ENCODE measurements at places on chromosomes 5 and 9.

DNA sequence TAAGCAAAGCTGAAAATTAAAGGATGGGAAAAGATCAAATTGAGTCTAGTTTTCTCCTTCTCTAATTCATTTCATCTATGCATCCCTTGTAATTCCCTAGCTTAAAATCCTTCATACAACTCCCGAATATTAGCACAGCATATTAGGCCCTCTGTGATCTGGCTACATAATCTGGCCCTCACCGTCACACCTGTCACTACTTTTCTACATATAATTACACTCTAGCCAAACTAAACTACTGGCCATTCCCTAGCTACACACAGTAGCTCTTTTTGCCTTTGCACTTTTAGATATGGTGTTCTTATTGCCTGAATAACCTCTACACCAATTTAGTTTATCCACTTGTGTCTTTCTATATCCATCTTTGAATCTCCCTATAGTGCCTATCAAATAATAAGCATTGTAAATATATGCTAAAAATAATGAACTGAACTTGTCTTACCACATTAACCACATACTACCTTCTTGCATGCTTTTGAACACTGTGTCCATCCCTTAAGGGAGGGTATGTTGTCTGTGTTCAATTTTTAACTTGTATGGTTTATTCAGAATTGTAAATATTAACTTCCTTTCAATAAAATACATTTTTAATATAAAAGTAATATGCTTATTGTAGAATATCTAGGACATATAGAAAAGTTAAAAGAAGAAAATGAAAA is 15.9 kb downstream of the RANBP6 start:
- no peak for DNase-seq

DNA sequence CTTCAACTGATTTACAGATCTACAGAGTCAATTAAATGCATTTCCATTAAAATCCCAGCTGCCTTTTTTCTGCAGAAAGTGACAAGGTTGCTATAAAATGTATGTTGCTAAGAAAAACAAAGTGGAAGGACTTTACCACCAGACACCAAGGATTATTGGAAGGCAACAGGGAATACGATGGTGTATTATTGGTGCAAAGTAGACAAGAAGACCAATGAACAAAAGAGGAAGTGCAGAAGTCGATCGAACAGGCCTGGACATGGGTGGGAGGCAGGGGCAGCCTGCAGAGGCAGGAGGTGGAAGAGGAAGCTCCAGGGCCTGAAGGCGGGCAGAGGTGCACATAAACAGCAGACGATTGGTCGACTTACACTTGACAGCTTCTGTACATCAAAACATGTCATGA is 10.6 kb upstream of the SLC6A19 start:
- DNase-seq = no peak

DNA sequence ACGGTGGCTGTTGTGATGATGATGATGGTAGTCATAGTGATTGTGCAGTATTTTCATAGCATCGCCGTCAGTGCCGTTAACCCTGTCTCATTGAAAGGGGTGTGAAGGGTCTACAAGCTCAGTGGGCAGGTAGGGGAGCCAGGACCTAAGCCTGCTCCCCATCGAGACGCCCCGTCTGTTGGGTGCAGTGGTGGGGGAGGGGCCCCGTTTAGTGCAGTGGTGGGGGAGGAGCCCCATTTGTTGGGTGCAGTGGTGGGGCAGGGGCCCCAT is 68.6 kb downstream of the COL5A1 start:
- DNase-seq = no peak

DNA sequence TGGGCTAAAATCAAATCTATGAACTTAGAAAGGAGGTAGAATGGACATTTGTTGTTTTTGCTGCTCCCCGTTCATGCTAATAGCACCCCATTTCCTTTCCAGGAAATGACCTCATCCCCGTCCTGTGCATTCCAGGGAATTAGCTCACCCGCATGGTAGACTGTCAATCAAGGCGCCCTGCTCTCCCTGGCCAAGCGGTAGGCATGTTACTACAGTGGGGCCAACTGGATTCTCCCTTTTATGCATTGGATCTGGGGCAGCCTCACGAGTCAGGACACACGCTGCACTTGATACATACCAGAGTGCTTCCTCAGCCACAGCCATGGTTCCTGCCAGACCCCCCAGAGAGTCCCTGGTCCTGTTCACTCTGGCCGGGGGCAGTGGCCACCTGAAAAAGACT is 111.0 kb upstream of the PTCH1 start:
- no peak for DNase-seq

- DNase-seq = peak; percentile 83
Observed at GRCh38 chr9:114291064-114291474, 31.8 kb upstream of the ORM1 start.

DNA sequence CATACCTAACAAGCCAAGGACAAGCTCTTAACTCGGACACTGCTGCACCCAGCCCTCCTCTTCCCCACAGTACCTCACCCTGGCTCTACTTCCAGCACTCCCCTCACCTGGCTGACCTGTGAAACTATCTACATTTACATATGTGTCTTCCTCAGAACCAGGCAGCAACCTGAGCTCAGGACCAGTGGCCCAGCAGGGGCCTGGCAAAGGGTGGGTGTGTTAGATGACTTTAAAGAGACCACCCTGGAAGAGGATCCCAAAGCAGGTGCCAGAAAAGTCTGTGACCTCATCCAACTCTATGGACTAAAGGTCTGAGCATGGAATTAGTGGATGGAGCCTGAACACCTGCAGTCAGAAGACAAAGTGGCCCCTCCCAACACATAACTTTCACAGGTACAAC is 400.9 kb downstream of the SPOCK1 start:
- DNase-seq = no peak

GRCh38 chr9:88646539-88647300 is 111.7 kb downstream of the NXNL2 start:
- no peak for DNase-seq

DNA sequence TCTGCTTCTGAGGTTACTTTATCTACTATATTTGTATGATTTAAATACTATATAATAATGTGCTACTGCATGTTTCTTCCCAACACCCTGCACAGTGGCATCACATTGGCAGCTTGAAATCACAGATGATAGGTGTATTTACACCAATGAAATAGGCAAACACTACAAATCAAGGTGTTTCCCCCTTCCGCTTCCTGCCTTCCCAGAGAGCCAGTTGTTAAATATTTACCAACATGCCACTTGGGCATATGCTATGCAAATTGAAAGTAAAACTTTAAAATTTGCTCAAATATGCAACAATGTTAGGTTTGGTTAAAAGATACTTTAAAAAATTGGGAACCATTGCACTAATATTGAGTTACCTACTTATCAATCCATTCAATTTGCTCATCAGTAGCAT is 58.2 kb upstream of the SMARCA2 start:
- no peak for DNase-seq

DNA sequence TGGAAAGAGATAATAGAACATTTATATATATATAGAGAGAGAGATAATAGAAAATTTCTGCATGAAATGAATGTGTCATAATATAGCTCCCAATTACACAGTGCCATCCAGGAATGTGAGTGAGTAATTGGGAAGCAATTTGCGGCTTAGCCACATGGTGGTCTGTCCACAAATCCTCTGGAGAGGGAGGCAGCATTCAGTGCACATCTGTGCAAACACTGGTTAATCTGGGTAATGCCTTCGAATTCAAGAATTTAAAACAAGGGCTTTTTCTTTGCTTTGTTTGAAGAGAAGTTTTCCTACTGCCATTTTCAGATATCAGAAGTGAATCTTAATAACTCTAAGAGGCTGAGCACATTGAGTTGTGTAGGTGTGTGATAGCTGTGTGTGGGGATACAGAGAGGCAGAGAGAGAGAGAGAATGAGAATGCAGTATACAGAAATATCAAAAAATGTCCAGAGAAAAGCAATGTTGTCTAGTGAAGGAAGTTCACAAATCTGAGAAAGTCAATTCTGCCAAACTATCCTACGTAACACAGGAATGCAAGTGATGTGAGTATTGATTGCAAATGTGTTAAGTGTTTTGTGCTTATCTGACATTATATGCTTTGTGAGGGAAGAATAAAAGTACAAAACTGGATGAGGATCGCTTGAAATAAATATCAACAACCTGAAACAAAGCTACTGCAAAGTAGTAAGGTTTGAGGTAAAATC is 134.6 kb downstream of the EDIL3 start:
- DNase-seq = peak; percentile 81

DNA sequence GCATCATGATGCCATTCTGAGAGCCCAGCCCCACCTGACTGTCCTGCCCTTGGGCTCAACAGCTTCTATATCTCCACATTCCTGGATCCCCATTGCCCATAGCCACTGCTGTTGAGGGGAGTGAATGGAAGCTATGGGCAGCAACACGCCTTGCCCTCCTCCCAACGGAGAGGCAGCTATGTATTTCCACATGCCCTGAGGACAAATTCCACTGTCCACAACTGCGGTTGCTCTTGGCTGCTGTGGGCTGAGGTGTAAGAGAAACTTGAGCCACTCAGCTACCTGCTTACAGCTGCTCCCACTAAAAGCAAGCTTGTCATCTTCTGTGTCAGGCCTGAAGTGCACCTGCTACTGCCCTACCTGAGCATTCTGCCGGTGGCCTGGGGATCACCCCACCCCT is 222.9 kb downstream of the PSAT1 start:
- DNase-seq = no peak

- DNase-seq = no peak
Observed at GRCh38 chr9:31699836-31700235, 684.6 kb upstream of the ACO1 start.

GRCh38 chr5:149857499-149857898 is 87.1 kb downstream of the PDE6A start:
- DNase-seq = no peak

DNA sequence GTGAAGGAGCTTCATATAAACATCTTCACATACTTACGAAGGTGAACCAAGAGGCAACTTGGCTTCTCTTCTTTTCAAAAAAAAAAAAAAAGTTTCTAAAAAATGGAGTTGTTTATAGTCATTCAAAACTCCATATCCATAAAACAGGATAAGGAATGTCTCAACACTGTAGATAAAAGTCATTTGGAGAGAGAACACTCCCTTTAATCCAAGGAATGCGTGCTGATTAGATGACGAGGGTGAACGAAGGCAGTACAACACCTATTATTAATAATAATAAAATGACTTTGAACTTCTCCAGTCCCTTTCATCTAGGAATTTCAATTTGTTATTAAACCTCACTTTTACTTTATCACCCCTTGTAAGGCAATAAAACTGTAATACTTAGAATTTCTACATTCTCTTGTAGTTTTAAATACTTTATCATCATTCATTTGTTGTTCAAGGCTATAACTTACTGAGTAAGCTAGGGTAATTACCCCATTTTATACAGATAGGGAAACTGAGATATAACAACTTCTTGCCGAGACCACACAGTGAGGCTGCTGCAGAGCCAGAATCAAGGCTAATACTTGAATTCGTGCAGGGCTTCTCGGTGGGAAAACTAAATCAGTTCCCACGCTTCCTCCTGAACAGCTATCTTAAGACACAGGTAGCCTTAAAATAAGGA is 377.1 kb downstream of the EFNA5 start:
- DNase-seq = no peak

DNA sequence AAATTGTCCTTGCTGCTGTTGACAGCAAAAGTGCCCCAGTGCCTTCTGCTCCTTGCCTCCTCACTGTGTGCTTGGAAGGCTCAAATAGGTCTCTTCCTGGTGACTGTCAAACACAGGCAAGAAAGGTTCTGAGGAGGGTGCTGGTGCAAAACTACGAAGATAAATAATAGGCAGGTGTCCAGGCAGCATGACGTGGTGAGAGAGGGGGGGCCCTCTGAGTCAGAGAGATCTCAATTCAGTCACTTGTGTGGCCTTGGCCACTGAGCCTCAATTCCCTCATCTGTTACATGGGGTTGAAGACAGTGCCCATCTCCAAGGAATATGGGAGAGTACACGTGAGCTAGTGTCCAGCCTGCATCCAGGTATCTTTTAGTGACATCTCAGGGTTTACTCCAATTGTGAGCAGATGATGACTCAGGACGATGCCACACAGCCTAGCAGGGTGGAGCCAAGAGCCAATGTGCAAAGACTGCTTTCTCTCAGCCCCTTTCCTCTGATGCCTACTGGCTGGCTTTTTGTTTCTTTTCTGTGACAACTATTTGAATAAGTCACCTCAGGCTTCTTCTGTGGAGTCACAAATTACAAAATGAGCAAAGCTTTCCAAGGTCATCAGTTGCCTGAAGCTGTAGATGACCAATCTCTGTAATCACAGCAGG is 29.7 kb upstream of the SMIM32 start:
- DNase-seq = no peak

- no peak for DNase-seq
Observed at GRCh38 chr5:140023611-140024191, 19.4 kb downstream of the NRG2 start.

- DNase-seq = peak; percentile 46
Observed at GRCh38 chr9:133375116-133375723, 640 bp downstream of the SURF4 start.

GRCh38 chr5:89276566-89277305 is 393.8 kb upstream of the MEF2C start:
- DNase-seq = peak; percentile 9

DNA sequence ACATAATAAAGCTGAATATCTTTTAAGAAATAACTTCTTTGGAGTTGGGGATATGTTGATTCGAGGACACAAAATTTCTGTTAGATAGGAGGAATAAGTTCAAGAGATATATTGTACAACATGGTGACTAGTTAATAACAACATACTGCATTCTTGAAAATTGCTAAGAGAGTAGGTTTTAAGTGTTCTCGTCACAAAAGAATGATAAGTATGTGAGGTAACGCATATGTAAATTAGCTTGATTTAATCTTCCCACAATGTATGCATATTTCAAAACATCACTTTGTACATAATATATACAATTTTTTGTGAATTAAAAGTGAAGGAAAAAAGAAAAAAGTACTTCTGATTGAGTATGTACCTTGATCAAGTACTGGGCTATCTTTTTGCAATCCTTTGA is 428.0 kb upstream of the TRPC7 start:
- no peak for DNase-seq

- DNase-seq = no peak
Observed at GRCh38 chr5:8136271-8136670, 267.3 kb downstream of the MTRR start.

DNA sequence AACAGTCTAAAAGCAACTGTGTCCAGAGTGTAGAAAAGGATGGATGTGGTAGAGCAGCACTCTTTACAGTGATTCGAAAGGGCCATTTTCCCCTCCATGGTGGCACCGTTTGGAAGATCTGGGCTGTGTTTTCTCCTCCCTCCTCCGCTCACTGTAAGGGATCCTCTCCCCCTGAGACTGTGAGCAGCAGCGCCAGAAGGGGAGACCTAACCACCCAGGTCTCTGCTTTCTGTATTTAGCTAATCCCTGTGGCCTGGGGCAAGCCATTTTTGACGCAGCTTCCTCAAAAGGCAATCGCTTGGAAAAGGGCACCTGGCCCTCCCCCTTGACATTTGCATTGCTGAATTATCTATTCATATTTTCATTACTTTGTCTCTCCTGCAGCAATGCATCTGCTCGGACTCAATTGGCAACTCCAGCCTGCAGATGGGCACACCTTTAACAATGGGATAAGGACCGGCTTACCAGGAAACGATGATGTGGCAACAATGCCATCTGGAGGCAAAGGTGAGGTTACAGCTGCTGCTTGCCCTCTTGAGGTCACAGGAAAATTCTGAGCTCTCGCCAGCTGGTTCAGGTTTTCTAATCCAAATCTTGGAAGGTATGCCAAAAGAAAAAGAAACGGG is 244.3 kb upstream of the WWC1 start:
- peak; percentile 26 for DNase-seq

- DNase-seq = no peak
Observed at GRCh38 chr5:112386766-112387165, 32.3 kb downstream of the EPB41L4A start.

GRCh38 chr5:21817668-21818369 is 1035.3 kb downstream of the CDH12 start:
- DNase-seq = peak; percentile 2
